Thyroid gland (tissue), 4 donors: ENCODE measurements at places on chromosomes 2 and 18. TPM values are rescaled to one million over a fixed set of nuclear protein-coding genes. Genes with fewer than 3 reads are reported as not detected.

AAMP gene
- total RNA-seq, result 175 TPM

GREB1 gene
- total RNA-seq, result 1.2 TPM

PARD6G gene
- total RNA-seq, result 64.1 TPM

FZD7 gene
- total RNA-seq, result 10.7 TPM

HOXD10 gene
- total RNA-seq, result 0.33 TPM

STPG4 gene
- total RNA-seq, result 0.42 TPM

SLC23A3 gene
- total RNA-seq, result 3.3 TPM

HAAO gene
- 3.6 TPM for total RNA-seq

SRD5A2 gene
- total RNA-seq, result 0.13 TPM

C2orf80 gene
- total RNA-seq, result not detected

MDH1B gene
- total RNA-seq, result 15.5 TPM

SPATA3 gene
- not detected for total RNA-seq

BOD1L2 gene
- total RNA-seq, result 0.22 TPM

FBXO48 gene
- 1.1 TPM for total RNA-seq

GNLY gene
- total RNA-seq, result not detected

GPR45 gene
- not detected for total RNA-seq

SPP2 gene
- not detected for total RNA-seq
